CD4-positive, alpha-beta T cell treated with Interleukin-6 for 4 hours (primary cell): ENCODE measurements at places on chromosomes 2 and 18.

DNA sequence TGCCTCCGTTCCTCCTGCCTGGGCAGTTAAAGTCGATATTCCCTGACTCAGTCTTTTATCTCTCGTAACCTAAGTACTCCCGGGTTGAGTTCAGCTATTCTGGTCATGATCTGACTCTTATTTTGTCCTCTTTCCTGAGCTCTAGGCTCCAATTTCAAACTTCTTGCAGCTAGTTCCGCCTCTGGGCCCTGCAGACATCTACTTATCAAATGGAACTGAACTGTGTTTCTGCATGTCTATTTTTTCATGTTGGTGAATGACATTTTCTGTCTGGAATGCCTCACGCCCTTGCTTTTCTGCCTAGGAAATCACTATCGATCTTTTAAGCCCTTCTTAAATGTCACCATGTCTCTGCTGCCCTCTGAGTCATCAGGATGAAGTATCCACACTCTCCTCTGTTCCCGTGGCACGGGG, 101.5 kb downstream of the VAPA start:
- DNase-seq = no peak

- no peak for DNase-seq
Observed at GRCh38 chr2:178863856-178864620, 56.8 kb upstream of the TTN start.

DNA sequence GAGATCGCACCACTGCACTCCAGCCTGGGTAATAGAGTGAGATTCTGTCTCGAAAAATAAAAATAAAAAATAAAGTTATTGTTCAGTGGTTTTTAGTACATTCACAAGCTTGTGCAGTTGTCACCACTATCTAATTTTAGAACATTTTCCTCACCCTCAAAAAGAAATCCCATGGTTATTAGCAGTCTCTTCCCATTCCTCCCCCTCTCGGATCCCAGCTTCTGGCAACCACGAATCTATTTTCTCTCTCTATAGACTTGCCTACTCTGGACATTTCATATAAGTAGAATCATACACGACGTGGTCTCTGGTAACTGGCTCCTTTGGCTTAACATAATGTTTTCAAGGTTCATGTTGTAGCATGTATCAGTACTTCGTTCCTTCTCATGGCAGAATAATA, 38.6 kb downstream of the CABLES1 start:
- DNase-seq = no peak

- DNase-seq = no peak
Observed at GRCh38 chr2:39647104-39647765, 18.5 kb upstream of the TMEM178A start.

GRCh38 chr2:3411103-3411502, 31.6 kb downstream of the TRAPPC12 start:
- no peak for DNase-seq

GRCh38 chr18:46265196-46266156, 161.3 kb downstream of the HAUS1 start:
- no peak for DNase-seq

DNA sequence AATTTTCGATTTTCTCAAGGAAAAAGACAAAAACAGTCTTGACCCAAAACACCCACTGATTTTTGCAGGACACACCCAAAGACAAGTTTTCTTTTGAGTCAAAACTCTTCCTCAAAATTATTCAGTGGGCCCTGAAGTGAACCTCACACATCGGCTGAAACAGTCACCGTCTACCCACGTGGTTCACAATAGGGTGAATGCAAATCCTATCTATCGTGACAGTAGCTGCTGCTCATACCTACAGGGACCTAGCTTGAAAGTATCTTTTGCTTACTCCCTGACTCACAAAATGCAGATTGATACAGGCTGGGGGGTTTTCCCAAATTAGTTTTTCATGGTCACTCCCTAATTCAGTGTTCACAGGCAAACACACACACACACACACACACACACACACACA, 10.7 kb upstream of the CD226 start:
- DNase-seq = peak; percentile 27

- DNase-seq = no peak
Observed at GRCh38 chr2:69191634-69192033, 178.7 kb downstream of the ANTXR1 start.

- DNase-seq = no peak
Observed at GRCh38 chr2:10146366-10147005, 23.9 kb downstream of the RRM2 start.

DNA sequence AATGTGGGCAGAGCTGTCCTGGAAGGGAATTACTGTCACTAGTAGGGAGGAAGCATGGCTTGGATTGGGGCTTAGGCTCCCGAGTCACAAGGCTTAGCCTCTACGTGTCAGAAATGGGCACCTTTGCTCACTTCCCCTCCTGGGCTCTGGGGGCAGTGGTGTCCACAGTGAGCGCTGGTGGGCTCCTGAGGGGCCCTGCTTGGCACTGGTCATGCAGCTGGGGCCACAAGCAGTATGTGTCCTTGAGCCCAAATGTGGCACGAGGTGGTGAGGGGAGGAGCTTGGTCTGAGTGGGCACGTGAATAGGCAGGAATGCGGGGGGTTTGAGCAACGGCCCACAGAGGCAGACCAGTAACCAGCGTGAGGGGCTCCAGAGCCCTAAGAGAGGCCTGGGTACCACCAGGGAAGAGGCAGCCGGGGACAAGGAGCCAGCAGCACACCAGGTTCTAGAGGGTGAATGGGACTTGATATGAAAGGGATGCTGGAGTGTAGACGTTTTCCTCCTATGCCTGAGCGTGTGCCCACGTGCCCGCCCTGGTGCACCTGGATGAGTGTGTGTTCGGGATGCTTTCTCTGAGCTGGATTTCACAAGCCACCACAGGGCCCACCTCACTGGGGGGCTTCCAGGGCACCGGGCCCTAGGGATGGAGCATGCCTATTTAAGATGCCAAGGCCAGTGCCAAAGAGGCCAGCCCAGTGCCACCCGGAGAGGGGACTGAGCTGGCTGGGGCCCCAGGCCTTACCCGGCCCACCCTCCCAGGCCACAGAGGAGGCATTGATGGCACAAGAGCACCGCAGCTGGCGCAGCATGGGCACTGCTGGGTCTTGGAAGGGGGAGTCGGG, 22.8 kb upstream of the PTMA start:
- DNase-seq = no peak

- no peak for DNase-seq
Observed at GRCh38 chr2:40690036-40690435, 238.1 kb upstream of the SLC8A1 start.

GRCh38 chr18:46917803-46918600, 600 bp downstream of the KATNAL2 start:
- DNase-seq = peak; percentile 3

- DNase-seq = no peak
Observed at GRCh38 chr2:217792626-217793527, 209.9 kb downstream of the TNS1 start.

- DNase-seq = no peak
Observed at GRCh38 chr18:66640431-66640830, 36.5 kb upstream of the CDH19 start.

DNA sequence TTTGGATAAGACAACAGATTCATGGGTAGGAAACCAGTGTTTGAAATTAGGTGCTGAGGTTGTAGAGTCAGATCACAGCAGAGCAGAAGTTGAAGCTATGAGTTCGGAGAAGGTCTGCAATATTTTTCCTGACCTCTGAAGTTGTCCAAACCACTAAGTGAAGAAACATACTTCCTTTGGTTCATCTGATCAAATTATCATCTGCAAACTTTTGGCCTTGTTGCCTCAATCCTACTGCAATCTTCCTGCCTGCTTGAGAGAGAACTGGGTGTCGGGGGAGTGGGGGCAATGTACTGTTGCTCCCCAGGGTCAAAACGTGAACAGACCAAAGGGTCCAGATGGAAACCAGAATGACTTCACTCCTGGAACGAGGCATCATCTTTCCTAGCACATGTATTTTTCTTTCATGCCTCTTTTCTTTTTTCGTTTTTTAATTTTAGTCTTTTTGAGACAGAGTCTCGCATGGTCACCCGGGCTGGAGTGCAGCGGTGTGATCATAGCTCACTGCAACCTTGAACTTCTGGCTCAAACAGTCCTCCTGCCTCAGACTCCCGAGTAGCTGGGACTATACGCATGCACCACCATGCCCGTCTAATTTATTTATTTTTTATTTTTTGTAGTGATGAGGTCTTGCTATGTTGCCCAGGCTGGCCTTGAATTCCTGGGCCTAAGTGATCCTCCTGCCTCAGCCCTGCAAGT, 42.7 kb downstream of the RAB31 start:
- DNase-seq = no peak

- peak; percentile 57 for DNase-seq
Observed at GRCh38 chr2:70089220-70089982, 2.1 kb downstream of the PCBP1 start.

DNA sequence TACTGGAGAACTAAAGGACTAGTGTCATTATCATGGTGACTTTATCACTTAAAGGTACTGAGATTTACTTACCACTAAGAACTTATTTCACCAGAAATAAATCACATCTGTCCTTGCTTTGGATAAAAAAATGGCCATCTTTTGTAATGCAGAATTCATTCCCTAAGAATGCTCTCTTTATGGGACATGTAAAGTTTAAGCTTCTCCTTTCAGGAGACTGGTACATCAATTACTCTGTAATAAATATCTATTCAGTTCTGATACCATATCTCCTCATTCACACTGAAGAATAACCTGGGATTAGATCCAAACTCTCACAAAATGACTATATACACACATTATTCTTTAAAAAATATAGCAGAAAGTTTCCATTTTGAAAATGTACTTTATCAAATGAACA, 24.4 kb downstream of the TMEM163 start:
- no peak for DNase-seq

- no peak for DNase-seq
Observed at GRCh38 chr2:176467595-176467994, 198.4 kb downstream of the MTX2 start.

GRCh38 chr2:86305915-86306254, 31.5 kb downstream of the REEP1 start:
- DNase-seq = no peak
